NCI-H2029 treated with DMSO at 0.1 percent for 48 hours (cell line): ENCODE measurements at places on chromosomes 5 and 9.

DNA sequence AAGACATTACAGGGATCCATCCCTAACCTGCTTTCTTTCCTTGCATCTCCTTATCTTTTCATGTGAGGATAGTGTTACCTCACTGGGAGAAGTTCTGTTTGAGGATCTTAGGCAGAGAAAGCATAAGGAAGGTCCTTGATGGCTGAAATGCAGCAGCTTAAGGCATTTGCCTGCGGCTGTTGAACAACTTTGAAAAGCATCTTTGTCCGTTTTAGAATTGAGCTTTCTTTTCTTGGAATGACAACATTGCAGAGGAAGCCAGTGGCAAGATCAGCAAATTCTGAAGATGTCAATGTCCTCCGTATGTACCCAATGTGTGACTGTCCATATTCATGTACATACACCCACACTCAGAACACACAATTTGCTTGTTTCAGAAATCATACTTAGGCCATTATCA is 436.2 kb downstream of the GABRG2 start:
- DNase-seq, result no peak

- no peak for DNase-seq
Measured at GRCh38 chr5:86879086-86879485, 261.3 kb downstream of the COX7C start.

DNA sequence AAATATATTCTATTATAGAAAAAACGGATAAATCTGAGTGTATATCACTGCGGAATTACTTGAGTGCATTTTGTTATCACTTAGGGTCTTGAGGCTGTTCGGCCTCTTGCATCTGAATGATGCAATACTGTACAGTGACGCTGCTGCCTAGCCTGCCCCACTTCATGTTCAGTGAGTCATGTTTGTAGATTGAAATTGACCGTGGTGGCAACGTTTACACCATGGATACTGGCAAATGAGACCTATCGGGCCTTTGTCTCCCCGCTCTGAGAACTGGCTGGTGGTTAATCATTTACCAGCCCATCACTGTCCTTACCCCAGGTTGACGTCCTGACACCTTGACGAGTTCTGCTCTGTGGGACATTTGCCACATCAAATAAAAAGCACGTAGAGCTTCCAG is 510.1 kb upstream of the ADAMTS16 start:
- DNase-seq, result no peak

DNA sequence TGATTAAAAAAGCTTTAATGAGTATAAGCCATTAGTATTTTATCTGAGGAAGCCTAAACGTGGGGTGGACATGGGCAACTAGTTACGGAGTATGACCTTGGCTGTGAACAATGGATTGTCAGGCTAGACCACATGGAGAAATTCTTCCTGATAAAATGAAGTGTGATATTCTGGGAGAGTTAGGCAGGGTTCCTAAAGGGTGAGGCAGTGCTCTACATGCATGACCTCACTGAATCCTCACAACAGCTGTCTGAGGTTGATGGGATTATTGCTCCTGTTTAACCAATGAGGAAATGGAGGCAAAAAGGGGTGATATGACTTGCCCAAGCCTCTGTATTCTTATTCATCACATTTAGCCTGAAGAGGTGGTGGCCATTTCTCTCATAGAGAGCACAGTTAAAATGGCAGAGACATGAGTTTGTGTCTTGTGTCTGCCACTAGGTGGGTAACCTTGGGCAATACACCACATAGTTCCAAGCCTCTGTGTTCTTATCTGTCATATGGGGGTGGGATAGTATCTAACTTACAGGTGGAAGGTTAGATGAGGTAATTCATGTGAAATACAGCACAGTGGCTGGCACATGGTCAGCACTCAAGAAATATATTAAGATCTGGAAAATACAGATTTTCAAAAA is 96.1 kb upstream of the NR3C1 start:
- no peak for DNase-seq

DNA sequence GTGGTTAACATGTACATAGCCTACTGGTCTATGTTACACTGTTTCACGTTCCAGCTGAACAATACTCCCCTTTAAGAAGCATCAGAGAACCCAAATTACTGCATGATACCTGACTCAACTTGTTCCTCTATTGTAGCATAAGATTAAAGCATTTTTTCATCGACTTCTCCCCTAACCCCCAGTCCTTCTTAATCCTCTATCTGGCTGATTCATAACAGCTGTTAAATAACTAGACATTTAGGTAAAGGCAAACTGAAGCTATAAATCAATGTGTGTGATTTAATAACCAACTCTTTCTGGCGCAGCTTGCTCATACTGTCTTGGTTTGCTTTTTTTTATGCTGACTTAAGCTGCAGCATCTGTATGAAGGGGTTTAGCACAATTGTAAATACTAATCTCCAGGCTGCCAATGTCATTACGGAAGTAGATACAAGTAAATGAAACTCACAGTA is 94.2 kb upstream of the MTAP start:
- no peak for DNase-seq
